Activated T-helper 1 cell treated with Interleukin-2 at 50 U/mL for 16 hours (primary cell): ENCODE measurements at places on chromosomes 1 and 21.

DNA sequence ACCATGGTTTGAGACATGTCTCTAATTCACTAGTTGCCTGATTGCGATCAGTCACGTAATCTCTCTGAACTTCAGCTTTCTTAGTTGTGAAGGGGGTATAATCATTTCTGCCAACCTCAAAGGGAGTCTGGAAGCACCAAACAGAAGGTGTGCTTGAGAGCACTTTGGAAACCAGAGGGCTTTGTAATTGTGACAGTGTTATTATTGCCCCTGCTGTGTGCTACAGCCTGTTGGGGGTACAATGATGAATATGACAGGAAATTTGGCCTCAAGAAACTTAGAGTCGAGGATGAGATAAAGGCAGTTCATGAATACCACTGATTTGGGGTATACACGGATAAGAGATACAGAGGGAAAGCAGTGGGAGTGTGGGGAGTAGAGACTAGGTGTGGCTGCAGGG lies 150.2 kb upstream of the CD34 start:
- DNase-seq, result no peak

- no peak for DNase-seq
Observed at GRCh38 chr1:160862203-160863060, at the start of gene CD244. CD244 (minus strand) TSS chr1:160862887; CDS start chr1:160862677, 210 bp downstream.

DNA sequence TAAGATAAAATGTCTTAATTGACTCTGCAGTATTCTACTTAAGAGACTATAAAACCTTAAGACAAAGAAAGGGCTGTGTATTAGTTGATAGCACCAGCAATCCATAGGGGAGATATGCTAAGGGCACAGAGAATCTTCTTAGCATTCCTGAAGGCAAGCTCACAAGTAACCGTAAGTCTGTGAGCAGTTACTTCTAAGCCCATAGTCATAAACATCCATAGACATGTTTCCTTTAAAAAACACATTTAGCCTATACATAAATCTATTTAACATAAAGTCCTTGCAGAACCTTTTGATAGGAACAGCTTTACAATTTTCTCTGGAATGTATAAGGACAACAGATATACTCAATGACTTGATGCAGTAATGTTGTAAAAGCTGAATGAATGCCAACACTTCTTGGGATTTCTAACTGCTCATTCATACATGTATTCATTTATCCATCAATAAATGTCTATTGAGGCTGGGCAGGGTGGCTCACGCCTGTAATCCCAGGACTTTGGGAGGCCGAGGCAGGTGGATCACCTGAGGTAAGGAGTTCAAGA lies 6.3 kb upstream of the ERRFI1 start:
- no peak for DNase-seq

- DNase-seq, result no peak
Observed at GRCh38 chr1:220876511-220877376, 2.5 kb upstream of the HLX start.

- no peak for DNase-seq
Observed at GRCh38 chr1:84365225-84366221, 32.8 kb upstream of the DNASE2B start.

DNA sequence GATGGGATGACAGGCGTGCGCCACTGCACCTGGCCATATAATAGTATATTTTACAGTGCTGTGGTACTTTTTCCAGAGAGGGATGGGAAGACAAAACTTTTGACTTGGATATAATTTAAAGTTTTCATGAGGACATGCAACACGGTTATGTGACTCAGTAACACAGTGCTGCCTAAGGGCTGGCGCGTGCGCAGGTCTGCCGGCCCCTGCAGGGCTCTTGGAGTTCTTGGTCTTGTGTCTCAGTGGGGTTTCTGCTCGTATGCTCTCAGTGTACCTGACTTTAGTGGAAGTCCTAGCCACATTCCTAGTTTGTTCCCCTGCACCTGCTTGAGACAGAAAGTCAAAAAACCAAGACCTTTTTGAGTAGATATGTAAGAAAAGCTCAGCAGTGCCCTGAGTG lies 27.5 kb upstream of the ATF3 start:
- DNase-seq, result no peak

- DNase-seq, result no peak
Observed at GRCh38 chr1:172054172-172054571, 212.9 kb downstream of the DNM3 start.

DNA sequence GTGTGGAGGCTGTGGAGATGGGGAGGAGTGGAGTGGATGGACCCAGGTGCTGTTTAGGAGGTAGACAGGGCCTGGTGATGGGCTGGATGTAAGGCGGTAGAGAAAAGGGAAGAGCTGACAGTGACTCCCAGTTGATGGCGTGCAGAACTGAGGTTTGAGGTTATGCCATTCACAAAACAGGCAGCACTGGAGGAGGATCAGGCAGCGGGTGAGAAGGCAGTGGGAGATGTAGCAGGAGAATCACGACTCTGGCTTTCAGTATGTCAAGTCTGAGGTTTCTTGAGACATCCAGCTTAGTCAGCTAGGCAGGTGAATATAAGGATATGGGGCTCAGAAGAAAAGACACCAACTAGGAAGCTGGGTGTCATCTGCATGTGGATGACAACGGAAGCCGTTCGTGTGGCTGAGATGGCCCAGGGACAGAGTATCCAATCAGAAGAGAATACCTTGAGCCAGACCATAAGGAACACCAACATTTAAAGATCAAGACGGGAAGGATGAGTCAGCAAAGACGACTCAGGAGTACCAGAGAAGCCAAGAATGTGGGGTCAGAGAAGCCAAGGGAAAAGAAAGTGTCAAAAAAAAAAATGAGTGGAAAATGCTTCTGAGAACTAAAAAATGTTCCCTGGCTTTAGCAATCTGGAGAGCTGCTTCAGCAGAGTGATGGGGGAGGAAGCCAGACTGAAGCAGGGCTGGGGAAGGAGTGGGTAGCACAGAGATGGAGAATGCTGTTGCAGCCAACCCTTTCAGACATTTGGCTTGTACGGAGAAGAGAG lies 15.2 kb downstream of the LRRN2 start:
- no peak for DNase-seq

DNA sequence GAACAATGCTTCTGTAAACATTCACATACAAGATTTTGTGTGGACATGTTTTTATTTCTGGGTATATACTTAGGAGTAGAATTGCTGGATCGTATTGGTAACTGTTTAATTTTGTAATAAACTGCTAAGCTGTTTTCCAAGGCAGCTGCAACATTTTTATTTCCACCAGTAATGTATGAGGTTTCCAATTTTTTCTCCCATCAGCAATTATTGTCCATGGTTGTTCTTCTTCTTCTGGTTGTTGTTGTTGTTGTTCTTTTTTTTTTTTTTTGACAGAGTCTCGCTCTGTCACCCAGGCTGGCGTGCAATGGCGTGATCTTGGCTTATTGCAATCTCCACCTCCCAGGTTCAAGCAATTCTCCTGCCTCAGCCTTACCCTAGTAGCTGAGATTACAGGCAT lies 26.9 kb downstream of the ZYG11B start:
- no peak for DNase-seq

DNA sequence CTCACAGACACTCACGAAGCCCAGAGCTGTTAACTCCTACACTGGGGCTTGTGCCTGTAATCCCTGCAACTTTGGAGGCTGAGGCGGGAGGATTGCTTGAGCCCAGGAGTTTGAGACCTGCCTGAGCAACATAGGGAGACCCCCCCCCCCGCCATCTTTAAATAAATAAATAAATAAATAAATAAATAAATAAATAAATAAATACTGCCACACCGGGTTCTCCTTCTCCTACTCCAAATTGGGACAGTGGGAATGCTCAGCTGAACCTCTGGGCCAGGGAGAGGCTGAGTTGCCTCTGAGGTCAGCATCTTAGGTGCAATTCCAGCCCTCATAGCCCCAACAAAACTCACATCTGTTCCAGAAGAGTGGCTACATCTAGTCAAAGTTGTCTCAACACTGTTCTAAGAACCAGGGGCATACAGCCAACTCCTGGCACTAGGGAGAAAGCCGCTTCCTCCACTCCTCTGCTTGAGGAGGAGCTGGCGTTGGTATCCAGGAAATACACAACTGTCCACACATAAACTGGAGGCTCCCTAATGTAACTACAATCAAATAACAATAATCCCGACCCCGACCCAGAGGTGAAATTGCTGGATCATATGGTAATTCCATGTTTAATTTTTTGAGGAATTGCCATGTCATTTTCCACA lies 27.0 kb downstream of the C1orf216 start:
- DNase-seq, result no peak

DNA sequence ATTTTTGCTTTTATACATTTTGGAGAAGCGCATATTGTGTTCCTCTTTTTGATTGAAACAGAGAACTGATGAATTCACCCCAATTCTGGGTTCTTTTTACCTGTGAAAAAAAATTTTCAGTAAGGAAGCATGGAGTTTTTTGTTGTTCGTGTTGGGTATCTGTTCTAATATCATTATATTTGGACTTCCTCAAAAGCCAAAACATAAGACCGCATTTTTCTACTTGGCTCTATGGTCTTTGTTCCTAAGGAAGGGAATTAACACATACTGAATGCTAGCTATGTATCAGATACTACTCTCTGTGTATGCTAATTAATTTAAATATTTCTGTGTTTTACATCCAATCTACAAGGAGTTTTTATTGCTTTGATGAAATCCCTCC lies 12.9 kb downstream of the EPB41 start:
- no peak for DNase-seq

- no peak for DNase-seq
Observed at GRCh38 chr1:9865724-9866123, 42.0 kb upstream of the CLSTN1 start.

GRCh38 chr1:214638997-214639396 lies 36.0 kb downstream of the CENPF start:
- DNase-seq, result no peak

- no peak for DNase-seq
Observed at GRCh38 chr1:151993084-151993733, 450 bp downstream of the S100A10 start.

DNA sequence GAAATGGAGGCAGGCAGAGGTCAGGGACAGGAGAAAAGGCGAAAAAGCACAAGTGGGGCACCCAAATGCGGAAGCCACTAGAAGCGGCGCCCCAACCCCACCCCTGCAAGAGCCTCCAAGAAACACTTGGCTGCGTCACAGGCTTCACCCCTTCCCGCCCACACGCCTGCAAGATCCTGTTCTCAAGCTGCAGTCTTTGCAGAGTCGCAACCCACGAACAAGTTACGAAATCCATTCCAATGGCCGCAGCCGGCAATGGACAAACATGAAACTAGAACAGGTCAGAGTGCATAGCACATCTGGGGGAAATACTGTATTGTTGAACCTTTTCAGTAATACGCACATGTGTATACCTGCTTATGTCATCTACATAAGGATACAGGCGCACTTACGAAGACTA lies 103.6 kb downstream of the PSMG1 start:
- DNase-seq, result no peak

DNA sequence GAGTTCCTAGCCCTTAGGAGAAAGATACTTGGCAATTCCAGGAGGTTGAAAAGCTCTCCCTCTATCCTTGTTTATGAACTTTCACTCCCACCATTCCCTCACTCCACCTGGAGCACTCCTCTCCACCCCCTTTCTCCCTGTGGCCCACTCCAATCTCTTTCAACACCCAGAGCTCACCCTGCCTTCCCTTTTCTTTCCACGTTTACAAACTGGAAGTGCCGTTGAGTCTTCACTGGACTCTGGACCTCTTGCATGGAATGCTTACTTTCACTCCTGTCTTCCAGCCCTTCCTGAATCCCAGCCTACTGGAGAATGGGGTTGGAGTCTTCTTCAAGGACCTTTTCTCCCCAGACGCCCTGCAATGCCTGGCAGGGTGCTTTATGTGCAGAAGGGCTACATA lies 198.5 kb downstream of the RHOU start:
- no peak for DNase-seq

GRCh38 chr1:187474336-187474735 lies 645.6 kb downstream of the PLA2G4A start:
- DNase-seq, result no peak

- no peak for DNase-seq
Observed at GRCh38 chr1:204872262-204872881, 1.7 kb downstream of the NFASC start.

GRCh38 chr1:228445843-228446650 lies 29.4 kb upstream of the TRIM17 start:
- no peak for DNase-seq

GRCh38 chr1:175824079-175824478 lies 80.7 kb upstream of the TNR start:
- no peak for DNase-seq

DNA sequence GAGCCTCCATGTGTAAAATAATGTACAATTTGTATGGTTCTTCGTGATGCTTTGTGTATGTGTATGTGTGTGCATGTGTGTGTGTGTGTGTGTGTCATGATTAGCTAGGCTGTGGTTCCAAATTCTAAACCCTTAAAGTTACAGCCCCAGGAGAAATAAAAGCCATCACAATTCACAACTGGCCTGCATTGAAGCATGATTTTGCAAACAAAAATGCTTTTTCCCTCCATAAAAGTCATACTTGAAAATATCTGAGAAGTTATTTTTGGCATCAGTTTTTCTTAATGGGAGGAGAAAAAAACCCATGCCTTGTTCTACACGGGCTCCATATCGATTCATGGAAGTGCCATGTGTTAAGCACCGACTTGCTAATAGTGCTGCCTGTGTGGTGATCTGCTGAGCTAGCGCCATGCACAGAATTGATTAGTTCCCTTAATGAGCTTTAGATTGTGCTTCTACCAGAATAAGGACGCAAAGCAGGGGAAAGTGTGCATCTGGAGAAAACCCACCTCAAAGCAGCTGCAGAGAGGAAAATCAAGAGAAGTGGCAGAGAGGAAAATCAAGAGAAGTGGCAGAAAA lies 207.3 kb downstream of the DSCAM start:
- no peak for DNase-seq

GRCh38 chr21:46189959-46190490 lies 5.8 kb upstream of the SPATC1L start:
- no peak for DNase-seq

- DNase-seq, result no peak
Observed at GRCh38 chr1:36576551-36577110, 93.9 kb upstream of the CSF3R start.

- no peak for DNase-seq
Observed at GRCh38 chr1:237428809-237429208, 386.8 kb downstream of the RYR2 start.

- DNase-seq, result peak; percentile 67
Observed at GRCh38 chr1:39845569-39846566, 37.4 kb downstream of the TRIT1 start.

GRCh38 chr21:45631540-45631939 lies 12.0 kb upstream of the PCBP3 start:
- no peak for DNase-seq

- no peak for DNase-seq
Observed at GRCh38 chr21:33858667-33859372, 56.8 kb downstream of the ATP5PO start.

DNA sequence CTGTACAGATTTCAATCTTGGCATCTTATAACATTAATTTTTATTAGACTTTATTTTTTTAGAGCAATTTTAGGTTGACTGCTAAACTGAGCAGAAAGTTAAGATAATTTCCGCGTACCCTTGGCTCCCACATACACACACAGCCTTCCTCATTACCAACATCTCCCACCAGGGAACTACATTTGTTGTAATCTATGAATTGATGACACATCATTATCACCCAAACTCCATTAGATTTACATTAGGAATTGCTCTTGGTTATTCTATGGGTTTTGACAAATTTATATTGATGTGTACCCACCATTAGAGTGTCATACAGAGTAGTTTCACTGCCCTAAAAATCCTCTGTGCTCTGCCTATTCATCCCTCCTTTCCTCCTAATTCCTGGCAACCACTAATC lies 56.4 kb upstream of the GRIK3 start:
- no peak for DNase-seq

- DNase-seq, result no peak
Observed at GRCh38 chr1:174209347-174210187, 50.2 kb downstream of the RABGAP1L start.
